Hematopoietic multipotent progenitor cell treated with erythropoietin and hydrocortisone succinate and interleukin-3 and kit ligand, for 4 days (in vitro differentiated cells): ENCODE measurements at places on chromosomes 4 and X.
A peak's percentile ranks its signal among the peaks of the same experiment; 100 is the strongest.

DNA sequence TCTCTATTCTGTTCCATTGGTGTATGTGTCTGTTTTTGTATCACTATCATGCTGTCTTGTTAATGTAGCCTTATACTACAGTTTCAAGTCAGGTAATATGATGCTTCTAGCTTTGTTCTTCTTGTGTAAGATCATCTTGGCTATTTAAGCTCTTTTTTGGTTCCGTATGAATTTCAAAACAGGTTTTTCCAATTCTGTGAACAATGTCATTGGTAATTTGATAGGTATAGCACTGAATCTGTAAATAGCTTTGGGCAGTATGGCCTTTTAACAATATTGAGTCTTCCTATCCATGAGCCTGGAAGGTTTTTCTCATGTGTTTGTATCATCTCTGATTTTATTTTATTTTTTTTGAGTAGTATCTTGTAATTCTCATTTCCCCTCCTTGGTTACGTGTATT is 94.3 kb downstream of the ANAPC10 start:
- DNase-seq: no peak

- no peak for DNase-seq
Observed at GRCh38 chrX:97629597-97629985, 745.9 kb downstream of the RPA4 start.

GRCh38 chrX:10404436-10404835 is 215.9 kb downstream of the MID1 start:
- DNase-seq: no peak

DNA sequence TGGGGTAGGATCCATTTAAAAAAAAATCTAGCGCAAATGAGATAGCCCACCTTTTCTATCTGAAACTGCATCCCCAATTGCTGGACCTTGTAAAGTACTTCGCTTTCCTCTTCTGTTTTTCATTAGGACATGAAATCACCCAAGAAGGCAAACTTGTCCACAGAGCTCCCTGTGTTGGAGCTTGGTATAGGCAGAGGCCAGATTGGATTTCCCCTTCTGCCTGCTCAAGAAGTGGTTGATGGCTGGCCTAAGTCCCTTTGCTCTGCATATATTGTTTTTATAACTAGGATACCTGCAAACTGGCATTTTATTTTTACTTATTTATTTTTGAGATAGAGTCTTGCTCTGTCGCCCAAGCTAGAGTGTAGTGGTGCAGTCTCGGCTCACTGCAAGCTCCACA is 28.4 kb downstream of the RNF4 start:
- DNase-seq: no peak

- DNase-seq: peak; percentile 56
Observed at GRCh38 chr4:6225469-6225868, 25.1 kb upstream of the JAKMIP1 start.

- no peak for DNase-seq
Observed at GRCh38 chr4:114509340-114509739, 89.3 kb upstream of the UGT8 start.

DNA sequence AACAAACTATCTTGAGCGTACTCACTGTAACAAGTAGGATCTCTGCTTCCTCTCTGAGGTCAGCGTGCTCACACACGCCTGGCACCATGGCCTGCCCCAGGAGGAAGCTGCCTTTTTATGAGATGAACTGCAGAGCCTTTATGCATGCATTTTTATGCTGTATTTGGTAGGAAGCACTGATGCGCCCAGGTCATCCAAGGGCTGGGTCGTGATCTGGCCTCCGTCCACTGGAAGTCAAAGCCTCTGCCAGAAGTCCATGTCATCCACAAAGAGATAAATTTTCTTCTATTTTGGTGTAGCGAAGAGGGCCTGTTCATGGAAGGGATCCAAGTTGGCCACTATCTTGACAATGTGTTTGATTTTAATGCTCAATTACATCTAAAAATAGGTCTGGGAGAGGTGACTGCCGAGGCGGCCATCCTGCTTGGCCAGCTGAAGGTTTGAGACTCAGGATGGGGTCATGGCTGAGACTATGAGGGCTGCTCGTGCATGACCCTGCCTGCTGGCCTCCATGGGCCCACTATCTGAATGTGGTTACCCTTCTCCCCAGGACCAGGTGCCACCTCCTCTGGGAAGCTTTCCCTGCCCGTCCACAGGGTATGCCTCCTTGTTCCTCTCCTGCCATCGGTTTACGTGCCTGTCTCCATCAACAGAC is 50.3 kb downstream of the HTRA3 start:
- peak; percentile 55 for DNase-seq

GRCh38 chr4:118712872-118713271 is 27.7 kb downstream of the METTL14 start:
- no peak for DNase-seq

- no peak for DNase-seq
Observed at GRCh38 chr4:86848136-86848535, 1.0 kb downstream of the SLC10A6 start.

- no peak for DNase-seq
Observed at GRCh38 chrX:47232197-47232802, 509 bp upstream of the USP11 start.

GRCh38 chrX:104854790-104855340 is 288.9 kb downstream of the IL1RAPL2 start:
- DNase-seq: no peak

- no peak for DNase-seq
Observed at GRCh38 chr4:76426272-76426671, 5.3 kb upstream of the CCDC158 start.

DNA sequence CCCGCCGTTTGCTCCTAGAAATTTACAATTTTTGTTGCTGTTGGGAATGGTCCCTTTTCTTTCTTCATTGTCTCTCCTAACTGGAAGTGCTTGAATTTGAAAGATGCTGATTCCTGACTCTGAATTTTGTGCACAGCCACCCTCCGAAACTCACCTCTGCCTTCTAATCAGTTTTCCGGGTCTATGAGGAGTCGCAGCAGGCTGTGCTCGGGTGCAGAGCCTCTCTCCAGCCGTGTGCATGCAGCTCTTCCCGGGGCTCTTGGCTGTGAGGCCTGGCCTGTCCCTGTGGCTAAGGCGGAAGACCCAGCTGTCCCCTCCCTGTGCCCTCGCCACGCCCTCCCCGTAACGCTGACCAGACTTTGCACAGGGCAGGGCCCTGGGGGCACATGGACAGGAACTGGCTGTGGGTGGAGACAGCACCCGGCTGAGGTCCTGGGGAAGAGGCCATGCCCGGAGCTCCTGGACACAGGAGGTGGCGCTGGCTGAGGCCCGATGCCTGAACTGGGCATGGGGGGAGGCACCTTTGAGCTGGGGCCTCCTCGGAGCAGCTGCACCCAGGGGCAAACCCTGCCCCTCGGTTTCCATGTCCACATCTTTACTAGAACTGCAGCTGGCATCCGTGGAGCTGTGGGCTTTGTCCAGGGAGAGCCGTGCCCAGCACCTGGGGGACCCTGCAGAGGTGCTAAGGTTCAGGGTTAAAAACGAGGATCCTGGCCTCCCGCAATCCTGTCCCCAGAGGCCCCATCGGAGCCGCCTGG is 32.6 kb upstream of the SPON2 start:
- DNase-seq: no peak

DNA sequence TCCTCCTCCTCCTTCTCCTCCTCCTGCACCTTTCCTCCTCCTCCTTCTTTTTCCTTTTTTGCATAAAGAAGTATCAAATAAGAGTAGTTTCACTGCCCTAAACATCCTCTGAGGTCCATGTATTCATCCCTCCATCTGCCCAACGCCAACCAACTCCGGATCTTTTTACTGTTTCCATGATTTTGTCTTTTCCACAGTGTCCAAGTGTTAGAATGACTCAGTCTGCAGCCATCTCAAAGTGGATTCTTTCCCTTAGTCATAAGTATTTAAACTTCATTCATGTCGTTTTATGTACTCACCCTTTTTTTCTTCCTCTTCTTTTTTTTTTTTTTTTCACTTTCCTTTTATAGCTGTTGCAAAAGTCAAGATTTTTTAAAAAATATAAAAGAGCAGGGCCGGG is 12.9 kb downstream of the CSF2RA start:
- no peak for DNase-seq

DNA sequence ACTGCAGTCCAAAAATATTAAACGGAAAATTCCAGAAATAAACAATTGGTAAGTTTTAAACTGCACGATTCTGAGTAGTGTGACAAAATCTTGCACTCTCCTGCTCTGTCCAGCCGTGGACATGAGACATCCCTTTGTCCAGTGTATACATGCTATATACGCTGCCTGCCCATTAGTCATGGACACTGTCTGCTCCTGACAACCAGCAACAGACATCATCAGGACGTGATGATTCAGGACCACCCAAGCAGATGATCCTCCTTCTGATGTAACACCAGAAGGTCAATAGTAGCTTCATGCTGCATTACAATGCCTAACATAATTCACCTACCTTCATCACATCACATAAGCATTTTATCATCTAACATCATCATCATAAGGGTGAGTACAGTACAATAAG is 36.3 kb downstream of the ATRX start:
- no peak for DNase-seq

DNA sequence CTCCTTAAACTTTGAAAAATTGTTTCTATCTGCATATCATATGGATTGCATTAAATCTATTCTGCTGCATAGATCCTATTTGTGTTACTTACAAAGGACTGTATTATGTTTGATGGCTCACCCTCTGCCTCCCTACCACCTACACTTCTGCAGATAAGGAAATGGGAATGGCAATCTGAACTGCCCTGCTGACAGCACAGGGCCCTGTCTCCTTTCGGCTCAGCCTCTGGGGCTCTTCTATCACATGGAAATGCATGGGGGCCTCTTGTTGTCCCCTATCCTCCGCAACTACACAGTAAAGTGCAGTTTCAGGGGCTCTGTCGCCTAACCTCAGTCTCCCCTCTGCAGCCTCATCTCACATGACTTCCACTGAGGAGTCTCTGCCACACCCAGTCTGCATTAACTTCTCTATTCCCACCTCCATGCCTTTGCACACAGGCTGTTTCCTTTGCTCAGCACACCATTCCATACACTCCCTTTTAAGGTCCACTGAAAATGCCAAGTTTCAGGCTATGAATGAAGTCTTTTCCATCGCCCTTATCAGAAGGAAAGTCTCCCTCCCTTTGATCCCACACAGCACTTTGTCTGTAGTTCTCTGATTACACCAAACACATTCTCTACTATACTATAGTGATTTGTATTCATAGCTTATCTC is 12.5 kb downstream of the RELL1 start:
- peak; percentile 11 for DNase-seq

DNA sequence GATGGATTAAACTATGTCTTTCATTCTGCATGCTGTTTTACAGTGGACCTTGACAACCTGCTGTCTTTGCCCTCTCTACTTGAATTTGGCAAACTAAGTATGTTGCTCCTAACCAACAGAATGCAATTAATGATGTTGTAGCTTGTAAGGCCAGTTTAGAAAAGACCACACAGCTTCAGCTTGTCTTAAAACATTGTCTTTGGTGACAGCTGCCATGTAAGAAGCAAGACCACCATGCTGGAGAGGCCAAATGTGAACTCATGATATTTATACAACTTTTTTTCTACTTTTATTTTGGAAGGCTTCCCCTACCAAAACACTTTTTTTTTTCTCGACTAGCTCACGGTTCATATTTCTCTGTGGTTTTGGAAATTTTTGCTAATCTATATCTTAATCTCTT is 278.0 kb upstream of the GNPDA2 start:
- DNase-seq: no peak

DNA sequence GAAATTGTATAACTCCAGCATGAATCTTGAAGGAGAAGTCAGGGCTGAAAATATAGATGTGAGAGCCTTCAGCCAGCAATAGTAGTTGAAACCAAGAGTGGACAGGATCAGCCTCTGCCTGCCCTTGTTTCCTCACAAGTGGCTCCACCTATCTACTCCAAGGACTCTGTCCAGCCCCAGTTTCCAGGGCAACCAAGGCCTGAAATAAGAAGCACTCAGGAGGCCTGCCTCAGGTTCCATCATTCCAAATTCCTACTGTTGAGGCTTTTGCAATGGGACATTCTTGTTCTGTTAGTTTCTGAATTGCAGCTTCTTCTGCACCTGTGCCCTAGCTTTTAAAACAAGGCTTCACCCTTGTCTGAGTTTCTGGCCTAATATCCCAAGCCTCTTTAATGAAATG is 41.6 kb downstream of the TRPC5OS start:
- DNase-seq: no peak

GRCh38 chr4:143356493-143356892 is 19.8 kb downstream of the GAB1 start:
- DNase-seq: no peak

GRCh38 chr4:80173841-80174240 is 23.5 kb upstream of the PRDM8 start:
- no peak for DNase-seq

DNA sequence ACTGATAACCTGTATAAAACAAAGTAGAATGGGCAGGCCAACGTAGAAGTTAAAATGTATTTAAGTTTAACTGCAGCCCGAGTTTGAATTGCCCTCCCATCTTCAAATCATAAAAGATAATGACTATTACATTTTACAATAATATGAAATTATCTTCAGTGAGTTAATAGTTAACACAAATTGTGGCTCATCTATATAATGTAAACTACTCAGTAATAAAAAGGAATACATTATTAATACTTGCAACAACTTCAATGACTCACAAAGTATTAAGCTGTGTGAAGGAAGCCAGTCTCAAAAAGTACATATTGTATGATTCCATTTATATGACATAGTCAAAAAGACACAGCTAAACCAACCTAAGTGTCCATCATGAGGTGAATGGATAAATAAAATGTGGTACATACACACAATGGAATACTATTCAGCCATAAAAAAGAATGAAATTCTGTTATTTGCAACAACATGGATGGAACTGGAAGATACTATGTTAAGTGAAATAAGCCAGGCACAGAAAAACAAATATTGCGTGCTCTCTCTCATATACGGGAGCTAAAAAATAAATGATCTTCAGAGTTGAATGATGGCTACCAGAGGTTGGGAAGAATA is 7.8 kb downstream of the PLRG1 start:
- no peak for DNase-seq

- no peak for DNase-seq
Observed at GRCh38 chrX:136065044-136065671, 79.9 kb downstream of the SLC9A6 start.

DNA sequence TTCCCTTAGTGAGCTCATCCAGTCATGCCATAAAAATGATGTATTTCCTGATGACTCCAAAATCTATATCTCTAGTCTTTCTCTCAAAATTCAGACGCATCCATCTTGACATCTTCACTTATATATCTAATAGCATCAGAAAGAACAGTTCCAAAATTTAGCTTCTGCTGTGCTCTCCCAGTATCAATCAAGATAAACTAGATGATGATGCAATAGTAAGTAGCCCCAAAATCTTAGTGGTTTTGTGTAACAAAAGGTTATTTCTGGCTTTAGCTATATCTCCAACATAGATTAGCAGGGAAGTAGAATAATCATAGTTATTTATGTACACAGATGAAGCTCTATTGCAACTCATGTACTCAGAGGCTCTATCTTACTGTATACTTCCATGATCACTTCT is 382.5 kb upstream of the ADGRL3 start:
- DNase-seq: no peak

DNA sequence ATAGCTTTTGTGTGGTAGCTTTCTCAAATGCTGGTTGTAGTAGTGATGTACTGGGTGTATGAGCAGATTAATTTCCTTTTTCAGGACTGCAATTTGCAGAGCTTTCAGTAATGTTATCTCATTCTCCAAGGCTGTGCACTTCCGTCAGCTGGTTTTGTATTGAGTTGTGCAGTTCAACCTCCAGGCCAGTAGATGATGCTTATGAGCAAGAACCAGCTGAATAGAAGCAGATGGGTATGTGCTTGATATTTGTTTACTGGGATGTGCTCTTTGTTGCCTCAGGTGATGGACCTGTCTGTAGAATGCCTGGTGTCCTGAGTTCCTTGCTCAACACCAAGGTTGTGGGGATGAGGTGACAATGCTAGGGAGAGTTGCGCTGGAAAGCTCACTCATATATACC is 462.8 kb downstream of the PCDH18 start:
- DNase-seq: no peak
